Spinal cord (tissue), 10 donors: ENCODE measurements at places on chromosomes 2 and 18. TPM values are rescaled to one million over a fixed set of nuclear protein-coding genes. Genes with fewer than 3 reads are reported as not detected.

Gene RAD51AP2
- 1.1 TPM for polyA plus RNA-seq

Gene SLC9A4
- 0.12 TPM for polyA plus RNA-seq

Gene LIMS4
- polyA plus RNA-seq, result 1.3 TPM

Gene TMSB10
- 2,818 TPM for polyA plus RNA-seq

Gene EMILIN2
- polyA plus RNA-seq, result 10.1 TPM

Gene CMPK2
- polyA plus RNA-seq, result 7.5 TPM

Gene LRRC30
- not detected for polyA plus RNA-seq

Gene MYCN
- polyA plus RNA-seq, result 25.8 TPM

Gene SLC30A3
- polyA plus RNA-seq, result 30.2 TPM

Gene KATNAL2
- polyA plus RNA-seq, result 6.3 TPM

Gene ZBTB7C
- 9.4 TPM for polyA plus RNA-seq

Gene RUFY4
- polyA plus RNA-seq, result 0.67 TPM

Gene OSR1
- 3.9 TPM for polyA plus RNA-seq

Gene ADGRF3
- 0.59 TPM for polyA plus RNA-seq

Gene G6PC2
- 0.09 TPM for polyA plus RNA-seq

Gene ZNF804A
- 15.0 TPM for polyA plus RNA-seq

Gene PHOSPHO2
- 11.1 TPM for polyA plus RNA-seq

Gene TXNDC2
- polyA plus RNA-seq, result 0.27 TPM

Gene ARHGAP25
- 3.9 TPM for polyA plus RNA-seq

Gene ABCG5
- polyA plus RNA-seq, result 0.38 TPM

Gene ALK
- 15.9 TPM for polyA plus RNA-seq

Gene MYL1
- polyA plus RNA-seq, result 1.2 TPM
